Bladder microvascular endothelial cell (primary cell): ENCODE measurements at places on chromosomes 7 and 10. TPM values are rescaled to one million over a fixed set of nuclear protein-coding genes. Genes with fewer than 3 reads are reported as not detected.

GPR158 gene
- total RNA-seq, result under 0.01 TPM in 1 of 2 replicates, not detected in the other

NANOS1 gene
- total RNA-seq, result 0.16 and 0.25 TPM in 2 replicates

SLC18A3 gene
- not detected in 2 replicates for total RNA-seq

PILRA gene
- total RNA-seq, result 0.06 and 0.16 TPM in 2 replicates

IFIT3 gene
- total RNA-seq, result 8.9 and 10.8 TPM in 2 replicates

PLOD3 gene
- 52.3 and 103 TPM in 2 replicates for total RNA-seq

OPN1SW gene
- total RNA-seq, result 1.1 TPM in 1 of 2 replicates, not detected in the other
